Fibroblast of skin of right biceps (primary cell): ENCODE measurements at places on chromosomes 2 and 18.
A peak's percentile ranks its signal among the peaks of the same experiment; 100 is the strongest.

DNA sequence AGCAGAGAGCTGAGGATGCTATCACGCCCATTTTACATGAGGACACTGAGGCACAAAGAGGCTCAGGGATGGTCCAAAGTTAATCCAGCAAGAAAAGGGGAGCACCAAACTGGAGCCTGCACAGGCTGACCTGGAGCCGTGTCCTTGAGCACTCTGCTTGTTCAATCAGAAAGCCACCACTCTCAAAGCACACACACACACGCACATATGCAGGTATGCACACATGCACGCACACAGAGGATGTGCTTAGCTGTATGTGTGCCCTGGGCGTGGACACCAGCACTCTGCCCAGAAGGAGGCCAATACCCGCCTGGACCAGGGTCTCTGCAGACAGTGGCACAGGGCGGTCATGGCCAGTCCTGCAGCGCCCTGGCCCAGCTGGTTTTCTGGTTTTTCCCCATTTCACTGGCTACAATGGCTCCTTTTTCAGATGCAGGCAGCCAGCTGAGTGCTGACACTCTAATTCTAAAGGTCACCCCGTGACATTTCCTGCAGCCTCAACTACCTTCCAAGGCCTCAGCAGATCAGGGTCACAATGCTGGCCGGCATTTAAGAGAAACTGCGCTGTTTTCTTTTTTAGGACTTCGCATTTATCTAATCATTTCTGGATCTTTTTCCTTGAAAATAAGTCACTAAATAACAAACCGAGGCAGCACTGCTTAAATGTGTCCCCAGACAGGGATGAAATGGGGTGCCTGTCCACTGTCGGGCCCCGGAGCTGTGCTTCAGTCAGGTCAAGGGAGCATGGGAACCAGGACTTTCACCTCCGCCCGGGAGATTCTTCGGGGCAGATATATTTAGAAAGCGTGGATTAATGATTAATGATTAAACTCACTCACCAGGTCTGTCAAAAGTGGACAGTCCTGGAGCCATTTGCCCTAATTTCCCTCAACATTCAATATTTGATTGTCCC lies 104.5 kb downstream of the HDAC4 start:
- no peak for DNase-seq

DNA sequence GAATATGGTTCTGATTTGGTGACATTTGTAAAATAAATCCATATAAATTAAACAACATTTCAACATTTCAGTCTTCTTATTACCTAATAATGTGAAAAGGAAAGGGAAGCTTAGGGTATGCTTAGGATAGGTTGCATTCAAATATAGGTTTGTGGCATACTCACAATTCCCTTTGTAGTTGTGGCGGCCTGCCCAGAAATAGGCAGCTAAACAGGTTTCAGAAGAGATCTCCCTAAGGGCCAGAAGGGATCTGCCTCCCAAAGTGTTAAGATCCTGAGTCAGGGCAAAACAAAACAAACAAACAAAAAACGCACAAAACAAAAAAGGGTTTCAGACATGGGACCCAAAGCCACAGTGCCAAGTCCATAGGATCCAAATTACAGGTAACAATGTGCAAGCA lies 41.4 kb upstream of the TCF7L1 start:
- no peak for DNase-seq

DNA sequence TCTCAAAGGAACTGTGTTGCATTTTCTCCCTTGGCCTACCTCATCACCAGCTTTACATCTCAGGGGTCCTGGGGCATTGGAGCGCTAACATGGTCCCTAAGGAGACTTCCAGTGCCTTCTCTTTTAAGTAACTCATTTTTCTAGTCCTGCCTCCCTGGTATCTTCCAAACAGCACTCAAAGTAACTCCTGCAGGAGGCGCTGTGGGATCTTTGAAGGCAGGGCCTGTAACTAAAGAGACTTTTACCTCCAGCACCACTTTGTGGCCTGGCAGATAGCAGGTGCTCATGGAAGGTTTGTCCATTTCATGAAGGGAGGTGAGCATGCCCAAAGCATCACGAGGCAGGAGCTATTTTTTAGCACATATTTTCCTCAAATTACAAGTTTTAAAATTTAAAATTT lies 411.0 kb upstream of the GYPC start:
- peak; percentile 9 for DNase-seq

GRCh38 chr2:74147727-74148456 lies at the start of gene BOLA3:
Gene BOLA3, minus strand, starts transcription at chr2:74147912. Its CDS starts 38 bp downstream, at chr2:74147874.
- DNase-seq: peak; percentile 80

GRCh38 chr2:24380820-24381219 lies 20.5 kb upstream of the ITSN2 start:
- no peak for DNase-seq

DNA sequence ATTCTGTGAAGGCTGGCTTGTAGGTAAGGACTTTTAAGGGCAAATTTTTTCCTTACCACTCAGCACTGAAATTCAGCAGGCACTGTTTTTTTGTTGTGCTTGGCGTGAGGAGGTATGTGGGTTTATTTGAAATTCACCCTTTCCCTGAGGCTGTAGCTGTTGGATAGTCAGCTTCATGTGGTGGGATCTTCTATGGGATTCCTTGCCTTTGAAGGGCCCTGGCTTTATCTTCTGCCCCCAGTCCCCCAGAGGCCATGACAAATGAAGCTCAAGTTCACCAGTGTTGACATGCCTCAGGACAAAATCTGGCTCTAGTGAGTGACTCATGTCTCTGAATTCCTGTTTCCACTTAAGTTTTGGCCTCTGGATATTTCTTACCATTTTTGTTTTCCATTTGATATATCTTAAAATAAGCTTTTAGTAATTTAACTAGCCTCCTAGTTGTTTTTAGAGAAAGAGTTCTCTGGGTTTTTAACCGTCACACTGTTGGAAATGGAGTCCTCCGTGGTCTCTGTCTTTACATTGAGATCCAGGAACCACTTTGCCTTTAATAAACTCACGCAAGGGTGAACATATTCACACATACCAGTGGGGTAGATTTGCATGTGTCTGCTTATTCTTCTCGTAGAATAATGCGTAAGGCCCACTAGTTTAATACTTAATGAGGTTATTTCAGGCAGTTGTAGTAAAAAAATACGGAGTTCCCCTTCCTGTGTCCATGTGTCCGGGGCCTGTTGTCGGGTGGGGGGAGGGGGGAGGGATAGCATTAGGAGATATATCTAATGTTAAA lies 211.1 kb upstream of the FAM98A start:
- DNase-seq: peak; percentile 45

DNA sequence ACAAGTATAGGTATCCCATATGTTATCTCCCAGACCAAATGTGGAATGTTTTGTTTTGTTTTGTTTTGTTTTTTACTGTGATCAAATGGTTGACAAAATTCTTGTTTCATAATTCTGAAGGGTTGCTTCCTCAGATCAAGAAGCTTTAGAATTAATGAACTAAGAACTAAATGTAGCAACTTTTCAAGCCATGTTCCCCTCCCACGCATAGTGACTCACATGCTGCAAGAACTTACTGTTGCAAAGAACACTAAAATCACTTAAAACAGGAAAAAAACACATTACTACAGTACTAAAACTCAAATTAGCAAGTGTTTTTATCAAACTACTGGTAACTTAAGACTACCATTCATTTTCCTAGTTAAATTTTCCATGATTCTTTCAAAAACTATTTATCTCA lies 30.6 kb downstream of the HNRNPLL start:
- DNase-seq: peak; percentile 36

- no peak for DNase-seq
Measured at GRCh38 chr2:115652652-115653051, 1210.2 kb downstream of the DPP10 start.

- no peak for DNase-seq
Measured at GRCh38 chr18:59576541-59577385, 120.5 kb downstream of the CCBE1 start.

DNA sequence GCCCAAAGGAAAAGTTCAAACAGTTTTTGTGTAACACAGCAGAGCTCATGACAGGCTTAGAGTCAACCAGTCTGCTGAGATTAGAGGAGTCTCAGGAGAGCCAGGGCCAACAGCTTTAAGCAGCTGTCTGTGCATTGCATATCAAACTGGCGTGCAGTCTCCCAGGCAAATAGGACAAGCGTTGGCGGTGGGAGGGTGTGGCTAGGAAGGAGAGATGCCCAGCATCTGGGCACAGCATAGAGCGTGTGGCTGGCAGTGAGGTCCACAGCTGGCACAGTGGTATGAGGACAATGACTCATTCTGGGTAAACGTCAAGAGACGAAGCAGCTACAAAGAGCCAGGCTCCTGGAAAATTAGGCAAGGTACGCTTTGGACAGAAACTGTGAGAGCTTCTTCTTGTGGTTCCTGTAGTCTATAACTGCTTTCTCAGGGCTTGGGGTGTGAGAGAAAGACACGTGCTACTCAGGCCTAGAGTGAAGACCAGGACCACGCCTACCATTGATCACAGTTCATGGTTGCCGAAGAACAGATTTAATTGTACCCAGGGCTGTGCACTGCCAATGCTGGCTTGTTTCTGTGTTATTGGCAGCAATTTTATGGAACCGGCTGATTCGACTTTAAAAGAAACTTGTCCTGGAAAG lies 14.8 kb downstream of the ZAP70 start:
- no peak for DNase-seq

GRCh38 chr18:12774982-12775381 lies 72.1 kb downstream of the PSMG2 start:
- DNase-seq: no peak

- DNase-seq: no peak
Measured at GRCh38 chr2:72181616-72182015, 34.0 kb upstream of the CYP26B1 start.

DNA sequence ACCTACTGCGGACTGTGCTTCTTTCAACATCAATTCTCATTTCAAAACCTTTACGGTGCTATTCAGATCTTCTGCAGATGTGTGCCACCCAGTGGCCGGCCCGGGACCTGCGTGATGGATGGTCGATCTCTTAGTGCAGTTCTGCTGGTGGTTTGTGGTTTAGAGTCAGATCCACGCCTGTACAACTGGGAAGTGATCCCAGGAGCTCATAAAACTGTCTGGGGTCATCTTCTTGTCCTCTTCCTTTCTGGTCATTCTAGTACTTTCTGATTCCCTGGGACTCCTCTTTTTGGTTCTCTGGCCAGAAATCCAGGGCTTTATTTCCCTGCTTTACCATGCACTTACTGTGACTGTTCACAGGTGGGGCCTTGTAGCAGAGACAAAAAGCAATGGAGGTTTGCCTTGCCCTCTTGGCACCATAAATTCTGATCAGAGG lies 15.8 kb upstream of the SELENOI start:
- DNase-seq: peak; percentile 69

DNA sequence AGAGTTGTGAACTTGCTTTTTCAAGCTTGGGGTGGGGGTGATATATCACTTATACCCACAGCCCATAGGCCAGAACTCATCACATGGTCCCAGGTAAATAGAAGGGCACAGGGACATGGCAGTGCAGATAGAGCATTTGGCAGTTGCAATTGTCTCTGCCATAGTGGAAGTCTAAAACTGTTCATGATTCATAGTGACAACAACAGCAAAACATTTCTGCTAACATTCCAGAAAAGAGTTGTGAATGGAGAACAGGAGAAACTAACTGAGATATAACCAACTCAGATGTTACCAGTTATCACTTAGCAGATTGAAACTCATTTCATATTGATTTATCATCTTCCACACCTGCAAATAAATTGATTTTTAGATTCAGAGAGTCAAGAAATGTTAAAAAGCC lies 278.6 kb upstream of the KYNU start:
- no peak for DNase-seq
